HCEC 1CT (cell line): ENCODE measurements at places on chromosomes 7 and 10.

DNA sequence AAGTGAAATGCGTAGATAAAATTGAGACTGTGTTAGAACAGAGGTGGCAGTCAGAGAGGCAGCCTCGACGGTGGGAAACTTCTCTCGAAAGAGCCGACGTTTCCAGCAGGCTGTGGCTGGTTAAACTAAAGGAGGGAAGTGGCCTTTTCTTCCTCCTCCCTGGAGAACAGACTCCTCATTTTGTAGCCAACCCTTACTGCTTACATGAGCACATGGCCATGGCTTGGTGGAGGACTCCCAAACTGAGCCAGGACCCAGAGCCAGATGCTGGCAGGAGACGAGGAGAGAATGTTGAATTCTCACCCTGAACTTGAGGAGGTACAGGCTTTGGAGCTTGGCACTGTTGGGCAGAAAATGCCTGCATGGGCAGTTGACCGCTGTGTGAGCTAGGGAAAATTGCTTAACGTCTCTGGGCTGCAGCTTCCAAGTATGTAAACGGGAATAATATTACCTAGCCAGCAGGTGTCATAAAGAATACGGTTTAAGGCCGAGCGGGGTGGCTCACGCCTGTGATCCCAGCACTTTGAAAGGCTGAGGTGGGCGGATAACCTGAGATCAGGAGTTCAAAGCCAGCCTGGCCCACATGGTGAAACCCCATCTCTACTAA lies 24.5 kb downstream of the MMD2 start:
- no peak for DNase-seq

DNA sequence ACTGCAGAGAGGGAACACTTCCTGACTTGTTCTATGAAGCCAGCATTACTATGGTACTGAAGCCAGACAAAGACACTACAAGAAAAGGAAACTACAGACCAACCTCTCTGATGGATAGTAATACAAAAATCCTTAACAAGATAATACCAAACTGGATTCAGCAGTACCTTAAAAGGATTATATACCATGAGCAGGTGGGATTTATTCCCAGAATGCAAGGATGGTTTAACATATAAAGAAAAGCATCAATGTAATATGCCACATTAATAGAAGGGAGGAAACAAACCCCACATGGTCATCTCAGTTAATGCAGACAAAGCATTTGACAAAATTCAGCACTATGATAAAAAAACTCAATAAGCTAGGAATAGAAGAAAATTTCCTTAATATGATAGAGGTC lies 47.2 kb downstream of the EBLN1 start:
- DNase-seq = no peak

DNA sequence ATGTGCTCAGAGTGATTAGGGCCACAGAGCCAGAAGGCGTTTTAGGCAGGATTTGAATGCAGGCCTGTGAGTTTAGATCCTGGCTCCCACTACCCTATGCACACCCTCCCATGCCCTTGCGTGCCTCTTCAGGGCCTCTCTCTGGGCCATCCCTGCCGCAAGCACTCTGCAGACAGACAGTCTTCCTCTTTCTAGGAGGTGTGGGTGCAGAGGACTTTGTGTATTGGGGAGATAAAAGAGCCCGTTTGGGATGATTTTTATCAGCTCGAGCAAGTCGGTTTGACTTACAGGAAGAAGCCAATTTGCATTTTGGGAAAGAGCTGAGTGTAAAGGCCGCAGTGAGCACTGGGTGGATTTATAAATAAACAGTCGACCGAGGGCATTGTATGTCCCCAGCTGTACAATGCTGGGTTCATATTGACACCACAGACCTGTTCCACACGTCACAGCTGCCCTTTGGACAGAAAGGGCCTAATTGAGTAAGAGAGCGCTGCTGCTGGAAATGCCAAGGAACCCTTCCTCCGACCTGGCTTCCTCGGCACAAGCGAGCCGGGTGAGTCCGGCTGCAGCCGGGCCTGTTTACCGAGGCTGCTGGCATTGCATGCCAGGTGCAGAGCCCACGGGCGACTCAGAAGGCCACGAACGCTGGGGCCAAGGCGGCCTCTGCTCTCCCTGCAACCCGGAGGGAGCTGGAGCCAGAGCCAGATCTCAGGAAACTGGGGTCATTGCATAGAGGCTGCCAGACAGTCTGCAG lies 25.1 kb downstream of the ZMIZ1 start:
- peak; percentile 50 for DNase-seq

DNA sequence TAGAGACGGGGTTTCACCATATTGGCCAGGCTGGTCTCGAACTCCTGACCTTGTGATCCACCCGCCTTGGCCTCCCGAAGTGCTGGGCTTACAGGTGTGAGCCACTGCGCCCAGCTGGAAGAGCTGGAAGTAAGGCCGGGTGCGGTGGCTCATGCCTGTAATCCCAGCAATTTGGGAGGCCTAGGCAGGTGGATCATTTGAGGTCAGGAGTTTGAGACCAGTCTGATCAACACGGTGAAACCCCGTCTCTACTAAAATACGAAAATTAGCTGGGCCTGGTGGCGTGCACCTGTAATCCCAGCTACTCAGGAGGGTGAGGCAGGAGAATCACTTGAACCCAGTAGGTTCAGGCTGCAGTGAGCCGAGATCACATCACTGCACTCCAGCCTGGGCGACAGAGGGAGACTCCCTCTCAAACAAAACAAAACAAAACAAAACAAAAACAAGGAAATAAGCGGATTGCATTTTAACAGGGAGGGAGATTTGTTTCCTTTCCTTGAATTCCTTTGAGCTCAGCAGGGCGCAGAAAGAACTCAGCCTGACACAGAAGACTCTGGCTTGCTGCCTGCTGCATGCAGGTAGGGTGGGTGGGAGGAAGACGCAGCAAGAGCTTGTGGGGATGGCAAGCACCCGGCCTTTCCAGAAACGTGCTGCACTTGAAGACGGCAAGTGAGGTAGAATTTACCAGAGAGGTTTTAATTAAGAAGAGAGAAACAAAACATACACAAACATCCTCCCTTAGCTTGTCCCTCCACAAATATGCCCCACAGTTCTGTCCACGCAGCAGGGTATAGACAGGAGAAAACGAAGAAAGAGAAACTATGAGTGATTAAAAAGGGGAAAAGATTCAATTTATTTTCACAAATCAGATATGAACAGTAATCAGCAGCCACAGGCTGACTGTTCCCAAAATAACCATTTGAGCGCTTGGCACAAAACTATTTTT lies 148.0 kb downstream of the RNF216 start:
- no peak for DNase-seq

DNA sequence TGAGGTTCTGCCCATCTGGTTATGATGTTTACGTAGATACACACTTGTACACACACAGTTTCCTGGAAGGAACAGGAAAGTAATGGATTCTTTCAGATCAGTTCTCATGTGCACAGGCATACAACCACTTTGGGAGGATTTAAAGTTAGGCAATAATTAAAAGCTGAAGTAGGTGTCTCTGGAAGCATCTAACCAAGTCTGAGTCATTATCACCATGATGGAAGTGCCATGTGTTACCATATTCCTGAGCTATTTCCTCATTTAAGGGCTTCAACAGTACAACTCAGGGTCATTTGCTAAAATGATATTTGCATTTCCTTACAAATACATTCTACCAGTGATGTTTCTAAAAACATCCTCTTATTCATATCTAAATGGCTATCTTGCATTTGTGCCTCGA lies 41.4 kb upstream of the BET1 start:
- peak; percentile 4 for DNase-seq

DNA sequence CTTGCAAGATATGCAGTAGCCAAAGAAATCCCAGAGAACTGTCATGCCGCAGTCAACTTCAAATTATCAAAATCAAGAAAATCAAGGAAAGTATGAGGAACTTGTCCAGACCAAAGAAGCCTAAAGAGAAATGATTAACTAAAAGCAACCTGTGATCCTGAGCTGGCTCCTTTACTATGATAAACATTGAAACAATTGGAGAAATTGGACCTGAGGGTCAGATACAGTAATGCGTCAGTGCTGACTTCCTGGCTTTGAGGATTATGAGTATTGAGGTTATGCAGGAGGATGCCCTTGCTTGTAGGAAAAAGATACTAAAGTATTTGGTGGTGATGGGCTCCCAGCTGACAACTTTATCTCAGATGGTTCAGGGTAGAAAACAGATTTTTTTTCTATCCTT lies 324.7 kb upstream of the AKR1E2 start:
- no peak for DNase-seq

DNA sequence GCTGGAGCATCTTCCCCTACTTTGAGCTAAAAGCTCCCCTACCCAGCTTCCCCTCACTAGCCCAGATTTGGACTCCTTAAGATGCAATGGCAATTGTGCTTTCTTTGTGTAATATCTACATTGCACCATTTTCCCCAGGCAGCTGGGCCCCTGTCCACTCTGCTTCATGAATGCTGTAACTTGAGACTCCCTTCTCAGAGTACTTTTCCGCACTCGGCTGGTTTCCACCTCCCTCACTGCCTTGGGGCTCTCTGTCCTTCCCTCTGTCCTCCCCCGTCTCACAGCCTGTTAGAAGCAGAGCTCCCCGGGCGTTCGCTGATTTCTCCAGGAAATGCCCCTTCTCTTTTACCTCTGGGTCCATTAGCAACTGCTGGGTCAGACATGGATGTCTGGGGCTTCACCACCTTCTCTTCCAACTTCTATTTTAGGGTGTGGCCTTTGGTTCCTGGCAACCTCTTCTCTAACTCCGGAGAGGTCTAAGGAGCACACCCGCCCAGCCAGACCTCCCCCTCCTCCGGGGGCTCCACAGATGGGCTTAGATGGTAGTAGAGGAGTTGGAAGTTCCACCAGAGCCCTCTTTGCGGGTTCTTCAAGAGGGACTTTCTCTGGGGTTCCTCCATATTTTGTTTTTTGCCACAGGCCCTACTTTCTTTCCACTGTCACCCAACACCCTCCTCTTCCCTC lies 2.9 kb upstream of the TMEM72 start:
- DNase-seq = no peak

- peak; percentile 70 for DNase-seq
These were observed 40.4 kb downstream of the CREB3L2 start for GRCh38 chr7:137961200-137962177.

DNA sequence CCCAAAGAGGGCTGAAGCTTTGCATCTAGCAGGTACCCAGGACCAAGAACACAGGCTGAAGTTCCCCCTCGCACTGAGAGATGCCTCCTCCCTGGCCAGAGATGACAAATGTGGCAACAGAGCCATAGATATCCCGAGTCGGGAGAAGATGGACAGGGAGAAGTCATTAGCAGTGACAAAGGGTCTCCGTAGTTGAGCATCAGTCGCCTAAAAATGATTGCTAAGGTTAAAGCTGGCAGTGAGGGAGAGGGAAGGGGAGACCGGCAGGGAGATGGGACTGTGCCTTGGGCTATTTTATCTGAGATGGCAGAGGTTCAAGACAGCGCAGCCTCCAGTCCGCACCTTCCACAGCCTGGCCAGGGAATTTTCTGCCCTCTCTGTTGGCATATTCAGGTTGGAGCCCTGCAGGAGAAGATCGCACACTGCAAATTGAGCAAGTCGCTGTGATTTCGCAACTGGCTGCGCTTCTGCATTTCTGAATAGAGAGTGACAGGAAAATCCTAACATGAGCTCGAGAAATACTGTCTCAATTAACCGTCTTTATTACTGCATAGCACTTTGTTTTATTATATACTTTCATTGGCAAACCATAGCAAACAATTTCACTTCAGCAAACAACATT lies 238.9 kb upstream of the GPR26 start:
- no peak for DNase-seq

DNA sequence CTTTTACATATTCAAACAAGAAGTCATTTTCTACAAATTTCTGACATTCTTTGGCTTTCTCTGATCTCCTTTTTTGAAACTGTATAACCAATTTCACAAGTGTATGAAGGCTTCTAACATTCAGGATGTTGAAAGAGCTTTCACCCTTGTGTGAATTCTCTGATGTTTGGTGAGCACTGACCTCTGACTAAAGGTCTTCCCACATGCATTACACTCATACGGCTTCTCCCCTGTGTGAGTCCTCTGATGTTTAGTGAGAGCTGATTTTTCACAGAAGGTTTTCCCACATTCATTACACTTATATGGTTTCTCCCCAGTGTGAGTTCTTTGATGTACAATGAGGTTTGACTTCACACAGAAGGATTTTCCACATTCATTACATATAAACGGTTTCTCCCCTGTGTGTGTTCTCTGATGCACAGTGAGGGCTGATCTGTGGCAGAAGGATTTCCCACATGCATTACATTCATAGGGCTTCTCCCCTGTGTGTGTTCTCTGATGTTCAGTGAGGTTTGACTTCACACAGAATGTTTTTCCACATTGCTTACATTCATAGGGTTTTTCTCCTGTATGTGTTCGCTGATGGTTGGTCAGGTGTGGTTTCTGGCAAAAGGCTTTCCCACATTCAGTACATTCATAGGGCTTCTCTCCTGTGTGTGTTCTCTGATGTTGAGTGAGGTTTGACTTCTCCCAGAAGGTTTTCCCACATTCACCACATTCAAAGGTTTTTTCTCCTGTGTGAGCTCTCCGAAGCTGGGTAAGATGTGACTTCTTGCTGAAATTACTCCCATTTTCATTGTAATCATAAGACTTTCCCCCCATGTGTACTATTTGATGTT lies 25.7 kb downstream of the ZNF248 start:
- no peak for DNase-seq

- DNase-seq = no peak
These were observed 79.4 kb downstream of the MYL10 start for GRCh38 chr7:101549734-101550133.

- DNase-seq = no peak
These were observed 65.7 kb upstream of the PITRM1 start for GRCh38 chr10:3238115-3238871.

DNA sequence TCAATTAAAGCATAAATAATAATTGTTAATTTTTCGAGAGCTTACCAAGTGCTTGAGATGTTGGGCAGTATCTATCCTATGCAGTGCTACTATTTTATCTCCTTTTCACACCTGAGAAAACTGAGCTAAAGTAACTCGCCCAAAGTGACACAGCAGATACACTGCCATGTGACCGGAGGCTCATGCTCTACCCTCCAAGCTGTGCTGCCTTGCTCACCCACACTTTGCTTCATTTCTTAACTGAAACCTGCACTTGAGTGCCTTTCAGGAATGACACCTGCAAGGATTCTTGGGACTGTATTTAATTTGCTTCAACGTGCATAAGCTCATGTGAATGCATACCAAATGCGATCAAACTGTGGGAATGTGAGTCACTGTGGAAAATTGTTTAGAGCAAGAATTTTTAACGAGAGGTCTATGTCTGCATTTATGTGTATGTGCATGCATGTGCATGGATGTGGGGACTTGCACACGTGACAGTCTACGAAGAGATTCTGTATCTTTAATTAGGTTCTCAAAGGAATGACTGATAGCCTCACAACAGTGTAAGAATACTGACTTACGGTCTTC lies 119.2 kb downstream of the ADCYAP1R1 start:
- no peak for DNase-seq

DNA sequence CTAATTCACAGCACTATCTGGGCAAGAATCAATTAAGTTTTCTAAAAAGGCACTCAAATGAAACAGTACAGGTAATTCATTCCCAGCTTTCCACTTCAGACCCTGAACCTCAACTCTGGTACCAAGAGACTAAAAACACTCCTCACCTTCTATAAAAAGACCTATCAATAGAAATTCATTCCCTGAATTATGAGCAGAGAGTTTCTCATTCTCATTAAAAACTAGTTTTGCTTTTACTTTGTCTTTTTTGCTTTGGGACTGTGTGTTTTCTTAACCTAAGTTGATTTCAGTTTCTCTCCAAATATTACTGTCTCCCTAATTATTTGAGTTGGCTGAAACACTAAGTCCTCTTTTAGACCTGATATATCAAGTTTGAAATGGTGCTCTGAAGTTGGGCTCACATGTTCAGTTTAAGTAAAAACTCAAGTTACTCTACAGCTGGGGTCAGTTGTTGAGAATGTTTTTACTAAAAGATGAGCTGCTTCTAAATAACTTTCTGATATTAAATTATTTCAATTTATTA lies 189.5 kb downstream of the JAZF1 start:
- no peak for DNase-seq
